ENCODE measurements at places on chromosomes 5 and 9. TPM values are rescaled to one million over a fixed set of nuclear protein-coding genes. Genes with fewer than 3 reads are reported as not detected.

The NTRK2 gene
- total RNA-seq = 0.64 TPM

The TRIM32 gene
- 14.3 TPM for total RNA-seq

The PHYHD1 gene
- total RNA-seq = not detected

The LCN2 gene
- total RNA-seq = 4.4 TPM

The NR5A1 gene
- total RNA-seq = 0.08 TPM

The TNFSF15 gene
- total RNA-seq = not detected

The SHOC1 gene
- total RNA-seq = 0.08 TPM

The ZNF169 gene
- 2.7 TPM for total RNA-seq
